ENCODE measurements at places on chromosomes 7 and 10.

GRCh38 chr7:157011333-157012112 is 1.1 kb upstream of the MNX1 start:
- peak; percentile 85 for DNase-seq

DNA sequence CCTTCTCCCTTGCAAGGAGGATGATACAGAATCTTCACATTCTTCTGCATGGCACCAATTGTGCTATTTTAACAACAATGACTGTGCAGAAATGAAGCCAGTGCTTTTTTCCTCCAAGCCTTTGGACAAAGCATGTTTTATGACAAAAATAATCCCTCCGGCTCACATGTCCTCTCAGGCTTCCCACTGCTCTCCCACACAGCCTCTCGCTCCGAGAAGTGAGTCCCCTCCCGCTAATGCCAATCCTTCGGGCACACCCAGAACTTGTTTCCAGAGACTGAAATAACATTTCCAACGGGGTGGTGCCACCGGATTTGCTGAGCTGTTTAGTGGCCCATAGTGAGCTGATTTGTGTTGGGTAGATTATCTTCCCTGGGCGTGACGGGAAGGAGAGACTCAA is 35.8 kb downstream of the RBM17 start:
- no peak for DNase-seq

- DNase-seq = peak; percentile 30
Observed at GRCh38 chr7:31853380-31853779, 166.4 kb downstream of the PPP1R17 start.

GRCh38 chr10:95767884-95768556 is 12.1 kb downstream of the ENTPD1 start:
- peak; percentile 6 for DNase-seq

GRCh38 chr7:80410081-80410480 is 101.8 kb downstream of the GNAT3 start:
- no peak for DNase-seq

- DNase-seq = no peak
Observed at GRCh38 chr10:19329475-19329874, 280.9 kb downstream of the MALRD1 start.

- DNase-seq = peak; percentile 9
Observed at GRCh38 chr7:113033959-113034358, 52.7 kb downstream of the GPR85 start.

GRCh38 chr10:100986952-100987684 is at the start of the genes MRPL43 and TWNK:
Gene MRPL43, minus strand, starts transcription at chr10:100987497. Its CDS starts 54 bp downstream, at chr10:100987443.
Gene TWNK, plus strand, starts transcription at chr10:100987543. Its CDS starts 668 bp downstream, at chr10:100988211.
- DNase-seq = peak; percentile 91

- DNase-seq = no peak
Observed at GRCh38 chr10:119919271-119919670, 26.7 kb downstream of the SEC23IP start.

GRCh38 chr7:116652793-116653192 is 19.2 kb upstream of the MET start:
- DNase-seq = no peak

GRCh38 chr10:17737027-17737965 is 14.7 kb upstream of the TMEM236 start:
- DNase-seq = peak; percentile 70

DNA sequence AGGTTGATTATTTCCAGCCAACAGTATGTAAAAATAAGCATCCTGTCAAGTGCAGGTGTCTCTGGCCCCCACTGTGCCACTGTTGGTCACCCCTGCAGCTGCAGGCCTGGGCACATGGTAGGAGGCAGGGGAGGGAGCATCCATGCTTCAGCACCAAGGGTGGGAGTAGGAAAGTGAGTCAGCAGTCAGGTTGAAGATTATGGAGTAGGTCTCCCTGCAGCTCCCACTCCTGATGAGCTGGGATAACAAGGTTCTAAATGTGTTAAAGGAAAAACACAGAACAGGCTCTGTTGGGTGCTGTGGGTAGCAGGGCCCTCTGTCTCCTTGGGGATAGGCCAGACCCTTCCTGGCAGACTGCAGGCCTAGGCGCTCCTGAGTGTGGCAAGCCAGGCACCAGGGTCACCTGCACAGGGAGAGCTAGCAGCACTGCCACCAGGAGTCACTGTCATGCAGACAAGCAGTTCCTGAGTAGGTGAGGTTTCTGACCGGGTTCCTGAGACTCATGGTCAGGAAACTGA is 59.3 kb downstream of the NUDCD3 start:
- DNase-seq = peak; percentile 69

- DNase-seq = no peak
Observed at GRCh38 chr7:24764011-24764410, 6.7 kb upstream of the GSDME start.

DNA sequence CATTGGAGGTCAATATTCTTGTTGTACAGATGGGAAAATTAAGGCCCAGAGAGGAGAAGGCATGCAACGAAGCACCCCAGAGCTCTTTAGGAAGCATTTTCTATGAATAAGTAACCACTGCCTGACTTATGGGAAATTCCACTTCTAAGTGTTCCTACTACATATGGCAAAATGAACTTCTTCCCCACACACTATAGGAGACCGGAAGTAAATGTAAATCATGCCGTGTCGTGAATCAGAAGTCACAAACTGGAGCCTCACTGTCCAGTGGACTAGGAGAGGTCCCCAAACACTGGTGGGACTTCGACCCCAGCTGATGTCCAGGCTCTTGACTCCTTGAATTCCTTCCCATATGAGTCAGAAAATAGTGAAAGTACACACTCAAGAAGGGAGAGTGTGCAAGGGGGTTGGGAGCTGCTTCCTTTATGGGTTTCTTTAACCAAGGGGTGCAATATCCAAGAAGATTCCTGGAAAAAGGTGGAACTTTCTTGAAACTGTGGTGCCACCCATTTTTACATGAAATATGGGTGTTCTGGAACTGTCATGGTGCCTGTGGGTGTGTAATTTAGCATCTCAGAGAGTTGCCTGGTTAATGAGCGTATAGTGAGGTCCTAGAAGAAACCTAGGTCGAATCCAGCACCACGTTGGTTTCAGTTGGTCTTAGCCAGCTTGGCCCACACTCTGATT is 6.7 kb downstream of the RASSF4 start:
- peak; percentile 15 for DNase-seq

DNA sequence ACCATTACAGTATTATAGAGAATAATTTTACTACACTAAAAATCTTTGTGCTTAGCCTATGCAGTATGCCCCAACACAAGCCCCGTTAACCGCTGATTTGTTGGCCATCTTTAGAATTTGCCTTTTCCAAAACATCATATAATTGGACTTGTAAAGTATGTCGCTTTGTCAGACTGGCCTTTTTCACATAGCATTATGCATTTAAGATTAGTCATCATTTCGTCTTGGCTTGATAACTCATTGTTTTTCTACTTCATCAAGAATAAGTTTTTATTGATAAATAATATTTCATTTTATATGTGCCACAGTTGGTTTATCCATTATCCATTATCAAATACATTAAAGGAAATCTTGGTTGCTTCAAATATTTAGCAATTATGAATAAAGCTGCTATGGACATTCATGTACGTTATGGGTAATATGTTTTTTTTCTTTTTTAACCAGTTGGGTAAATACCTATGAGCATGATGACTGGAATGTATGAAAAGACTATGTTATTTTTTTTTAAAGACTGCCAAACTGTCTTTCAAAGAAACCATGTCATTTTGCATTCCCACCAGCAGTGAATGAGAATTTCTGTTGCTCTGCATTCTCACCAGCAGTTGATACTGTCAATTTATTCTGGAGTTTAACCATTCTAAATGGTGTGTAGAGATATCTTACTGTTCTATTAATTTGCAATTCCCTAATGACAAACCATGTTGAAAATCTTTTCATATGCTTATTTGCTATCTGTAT is 273.1 kb upstream of the KCND2 start:
- DNase-seq = no peak

GRCh38 chr10:6027929-6028328 is 34.2 kb downstream of the IL2RA start:
- no peak for DNase-seq

GRCh38 chr10:78332657-78333056 is 299.0 kb downstream of the RPS24 start:
- no peak for DNase-seq

- no peak for DNase-seq
Observed at GRCh38 chr10:122494833-122495232, 33.5 kb downstream of the HTRA1 start.

- no peak for DNase-seq
Observed at GRCh38 chr10:103139803-103140202, 53.3 kb downstream of the NT5C2 start.
